ENCODE measurements at places on chromosomes 13 and 19.

DNA sequence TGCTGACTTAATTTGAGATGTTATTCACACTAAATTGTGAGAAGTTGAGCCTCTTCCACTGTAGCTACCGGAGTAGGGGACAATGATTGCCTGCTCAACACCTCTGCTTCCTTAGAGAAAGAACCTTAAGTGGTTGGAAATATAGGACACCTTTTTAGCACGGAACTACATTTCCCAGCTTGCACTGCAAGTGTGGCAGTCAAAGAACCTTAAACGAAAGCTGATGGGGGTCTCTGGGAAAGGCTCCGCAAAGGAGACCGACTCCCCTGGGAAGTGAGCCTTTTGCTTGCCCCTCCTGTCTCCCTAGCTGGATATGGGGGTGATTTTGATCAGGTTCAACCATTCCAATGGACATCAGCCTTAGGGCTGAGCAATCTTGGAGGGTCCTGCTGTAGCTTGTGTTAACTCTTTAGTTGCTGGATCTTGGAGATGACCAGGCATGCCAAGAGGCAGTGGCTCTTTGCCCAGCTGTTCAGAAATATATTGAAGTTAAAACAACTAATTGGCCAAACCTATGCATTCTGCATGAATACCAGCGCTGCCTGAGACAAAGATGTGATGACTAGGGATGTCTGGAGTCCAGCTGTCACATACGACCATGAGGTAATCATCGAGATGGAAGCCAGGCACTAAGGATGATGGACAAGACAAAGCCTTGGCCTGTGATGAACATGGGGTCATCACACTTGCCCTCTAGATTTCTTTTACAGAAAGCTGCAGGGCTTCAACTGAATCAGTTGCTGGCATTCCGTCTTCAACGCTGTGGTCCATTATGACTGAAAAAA, 286.5 kb downstream of the FOXO1 start:
- DNase-seq: no peak

GRCh38 chr19:48501494-48502349, 9.9 kb downstream of the LMTK3 start:
- no peak for DNase-seq

DNA sequence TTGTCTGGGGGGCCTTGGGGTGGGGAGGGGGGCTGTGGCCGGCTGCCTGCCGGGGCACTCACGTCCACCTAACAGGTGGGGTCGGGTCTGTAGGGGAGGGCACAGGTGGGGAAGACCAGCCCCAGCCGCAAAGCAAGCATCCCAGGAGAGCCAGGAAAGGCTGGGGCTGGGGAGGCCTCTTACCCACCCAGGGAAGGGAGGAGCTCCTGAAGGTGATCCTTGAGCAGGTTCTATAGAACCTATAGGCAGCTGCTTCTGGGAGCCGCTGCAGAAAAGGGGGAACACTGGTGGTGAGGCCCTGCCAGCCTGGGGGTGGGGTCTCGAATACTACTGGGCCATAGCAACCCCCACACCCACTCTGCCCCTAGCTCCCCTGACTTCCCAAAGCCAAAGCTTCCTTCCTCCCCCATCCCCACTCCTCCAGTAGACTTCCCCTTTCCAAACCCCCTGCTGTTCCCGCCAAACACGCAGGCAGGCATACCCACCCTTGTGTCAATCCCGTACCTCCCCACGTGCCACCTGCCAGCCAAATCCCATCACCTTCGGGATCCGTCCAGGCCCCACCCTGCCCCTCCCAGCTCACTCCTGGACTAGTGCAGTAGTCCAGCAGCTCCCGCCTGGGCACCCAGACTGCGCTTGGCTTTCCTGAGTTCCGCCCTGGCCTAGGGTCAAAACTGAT, 5.6 kb downstream of the KLF16 start:
- DNase-seq: no peak

DNA sequence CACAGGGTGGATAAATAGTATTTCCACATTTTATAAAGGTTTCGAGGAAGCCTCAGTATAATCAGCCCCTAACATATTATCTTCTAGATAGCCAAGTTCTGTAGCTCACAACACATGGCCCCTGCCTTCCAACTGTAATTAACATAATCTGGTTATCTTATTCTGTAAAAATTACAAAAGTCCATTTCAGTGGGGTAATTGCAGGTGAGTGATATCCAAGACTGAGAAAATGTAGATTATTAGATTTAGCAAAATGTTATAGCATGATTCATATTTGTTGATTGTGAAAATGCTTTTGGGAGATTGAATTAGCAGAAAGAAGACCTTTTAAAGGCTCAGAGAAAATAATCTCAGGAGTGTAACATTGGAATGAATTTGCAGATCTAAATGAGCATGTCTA, 168.3 kb upstream of the GPC6 start:
- no peak for DNase-seq

- DNase-seq: no peak
Measured at GRCh38 chr13:27352698-27353097, 71.7 kb upstream of the GTF3A start.

Data from stimulated activated CD8-positive, alpha-beta memory T cell treated with anti-CD3 and anti-CD28 coated beads, Interleukin-15, amount 100 ng/mL, for 24 hours (primary cell).